ENCODE measurements at places on chromosomes 13 and 19.

DNA sequence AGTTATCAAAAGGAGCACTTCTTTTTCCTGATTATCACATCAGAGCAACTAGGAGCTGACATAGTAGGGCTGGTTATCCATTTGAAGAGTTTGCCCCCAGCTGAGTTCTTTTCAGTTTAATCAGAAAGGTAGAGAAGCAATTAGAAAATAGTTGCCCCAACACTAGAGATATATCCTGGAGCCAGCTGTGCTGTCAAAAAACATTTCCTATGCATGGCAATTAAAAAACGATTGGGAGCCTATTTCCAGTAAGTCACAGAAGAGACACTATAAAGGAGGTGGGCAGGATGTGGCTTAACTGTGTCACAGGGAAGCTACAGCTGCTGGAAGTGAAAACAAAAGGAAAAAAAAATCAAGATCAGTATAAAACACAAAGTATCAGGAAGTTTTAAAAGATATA, 155.7 kb upstream of the SLITRK1 start:
- peak; percentile 56 for DNase-seq

- DNase-seq = peak; percentile 36
Measured at GRCh38 chr13:98343461-98343860, 166.4 kb upstream of the RNF113B start.

DNA sequence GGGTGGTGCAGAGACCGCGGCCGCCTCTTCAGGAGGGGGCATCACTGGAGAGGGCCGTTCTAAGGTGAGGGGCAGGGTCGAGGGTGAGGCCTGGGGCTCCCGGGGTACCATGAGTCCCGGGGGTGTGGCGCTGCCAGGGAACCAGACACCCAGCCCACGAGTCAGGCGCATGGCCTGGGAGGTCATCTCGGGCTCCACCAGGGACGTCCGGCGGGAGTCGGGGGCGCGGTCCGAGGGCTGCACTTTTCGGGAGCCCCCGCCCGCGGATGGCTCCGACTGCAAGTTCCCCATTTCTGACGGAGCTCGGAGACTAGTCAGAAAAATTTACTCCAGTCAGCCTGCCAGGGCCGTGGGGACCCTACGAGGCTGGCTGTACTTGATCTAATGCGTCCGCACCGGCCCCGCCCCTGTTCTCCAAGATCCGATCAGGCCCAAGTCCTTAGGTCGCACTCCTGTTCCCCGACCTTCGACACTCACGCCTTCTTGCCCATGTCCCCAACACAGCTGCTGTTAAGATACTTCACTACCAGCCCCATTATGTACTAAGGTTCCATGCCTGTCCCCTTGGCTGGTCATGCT, 774 bp downstream of the GGN start:
- no peak for DNase-seq

- no peak for DNase-seq
Measured at GRCh38 chr13:32278426-32278825, 36.7 kb downstream of the ZAR1L start.

- no peak for DNase-seq
Measured at GRCh38 chr19:4597975-4598671, 38.6 kb upstream of the SEMA6B start.

GRCh38 chr13:44906230-44906629, 83.0 kb downstream of the NUFIP1 start:
- no peak for DNase-seq

All from NCI-H1417 treated with DMSO at 0.1 percent for 48 hours (cell line).